Esophagus mucosa (tissue), 1 donor: ENCODE measurements at places on chromosomes 6 and 20. TPM values are rescaled to one million over a fixed set of nuclear protein-coding genes. Genes with fewer than 3 reads are reported as not detected.

The ENPP5 gene
- 0.44 TPM for total RNA-seq

The ENPP3 gene
- total RNA-seq: 0.24 TPM

GRCh38 chr20:49420811-49421295 is 61.6 kb downstream of the KCNB1 start:
- no peak for ATAC-seq

The BEND6 gene
- total RNA-seq: 0.16 TPM

DNA sequence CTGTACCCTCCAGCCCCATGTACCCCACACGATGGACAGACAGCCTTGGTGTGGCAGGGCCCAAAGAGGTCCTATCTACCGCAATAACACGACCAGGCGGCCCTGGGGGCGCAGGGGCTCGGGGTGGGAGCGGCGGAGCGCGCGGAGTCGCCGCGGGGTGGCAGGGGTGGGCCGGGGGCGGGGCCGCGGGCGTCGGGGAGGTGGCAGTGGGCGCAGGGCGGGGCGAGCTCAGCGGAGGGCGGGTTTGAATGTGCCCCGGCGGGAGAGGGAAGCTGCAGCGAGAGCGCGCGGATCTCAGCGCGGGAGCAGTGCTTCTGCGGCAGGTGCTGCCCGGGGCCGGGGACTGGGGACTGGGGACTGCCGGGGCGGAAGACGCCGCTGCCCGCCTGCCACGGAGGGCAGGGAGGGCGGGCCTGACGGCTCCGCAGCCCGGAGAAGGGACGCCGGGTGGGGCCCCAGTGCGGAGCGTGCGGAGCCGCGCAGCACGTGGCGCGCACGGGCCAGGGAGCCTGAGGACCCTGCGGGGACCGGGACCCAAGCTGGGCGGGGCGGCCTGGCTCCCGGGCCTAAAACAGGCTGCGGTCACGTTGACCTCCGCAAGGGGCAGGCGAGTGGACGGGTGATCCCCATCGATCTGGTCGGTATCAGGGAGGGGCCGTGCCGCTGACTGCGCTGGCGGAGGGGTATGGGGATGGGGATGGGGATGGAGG is at the start of gene SLC29A1:
Gene SLC29A1 (plus strand): TSS at position 277 of the 710 bp plus-strand sequence. CDS start 3,719 bp downstream, outside the sequence.
- peak; percentile 44 for ATAC-seq

DNA sequence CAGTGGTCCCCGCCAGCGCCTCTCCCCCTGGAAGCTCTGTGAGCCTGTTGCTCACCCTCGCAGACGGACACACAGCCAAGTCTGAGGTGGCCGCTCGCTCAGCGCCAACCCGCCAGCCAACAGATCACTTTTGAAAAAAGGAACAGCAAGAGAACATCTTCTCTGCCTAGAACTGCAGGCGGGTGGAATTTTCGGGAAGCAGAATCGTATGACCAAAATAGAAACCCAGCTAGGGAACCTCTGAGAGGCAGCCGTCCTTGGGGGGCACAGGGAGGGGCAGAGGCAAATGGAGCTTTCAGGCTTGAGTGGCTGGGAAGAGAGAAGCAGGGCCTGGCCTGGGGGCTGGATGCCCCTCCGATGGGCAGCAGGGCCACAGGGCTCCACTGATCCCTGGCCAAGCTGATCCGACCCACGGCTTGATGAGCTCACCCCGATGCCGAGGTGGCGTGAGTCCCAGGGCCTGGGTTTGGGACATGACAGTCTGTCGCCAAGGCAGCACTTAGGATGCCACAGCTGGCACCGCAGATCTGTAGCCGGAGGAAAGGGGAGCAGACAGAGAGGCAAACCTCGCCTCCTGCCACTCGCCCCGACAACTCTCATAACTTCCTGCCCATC is 9.8 kb downstream of the NFATC2 start:
- no peak for ATAC-seq

DNA sequence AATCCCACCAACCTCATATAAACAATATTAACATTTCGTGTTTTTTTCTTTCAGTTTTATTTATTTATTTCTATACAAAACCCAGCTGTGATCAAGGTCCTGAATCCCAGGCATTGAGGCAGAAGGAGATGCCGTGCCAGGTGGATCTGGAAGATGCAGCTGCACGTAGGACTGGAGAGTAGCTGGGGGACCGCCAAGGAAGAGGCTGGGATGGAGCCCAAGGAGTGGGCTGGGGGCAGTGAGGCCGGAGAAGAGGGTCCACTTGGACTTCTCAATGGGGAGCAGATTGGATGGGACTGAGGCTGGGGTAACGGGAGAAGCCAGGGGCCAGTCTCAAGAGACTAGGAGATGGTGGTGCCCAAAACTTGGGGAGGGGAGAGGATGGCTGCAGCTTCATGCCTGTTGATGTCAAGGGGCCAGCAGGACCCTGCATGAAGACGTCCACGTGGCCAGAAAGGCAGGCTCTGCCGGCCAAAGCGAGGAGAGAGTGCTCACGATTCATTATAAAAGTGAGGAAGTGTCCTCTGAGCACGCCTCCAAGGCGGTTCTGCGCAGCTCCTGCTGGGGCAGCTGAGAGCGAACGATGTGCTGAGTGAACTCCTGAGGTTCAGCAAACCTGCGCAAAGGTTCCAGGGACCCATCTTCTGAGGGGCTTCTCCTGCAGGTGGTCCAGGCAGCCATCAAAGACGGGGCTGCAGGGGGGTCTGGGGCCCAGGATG is 110.3 kb downstream of the BMP7 start:
- no peak for ATAC-seq

- peak; percentile 51 for ATAC-seq
Measured at GRCh38 chr6:30885481-30885998, 1.2 kb downstream of the DDR1 start.

DNA sequence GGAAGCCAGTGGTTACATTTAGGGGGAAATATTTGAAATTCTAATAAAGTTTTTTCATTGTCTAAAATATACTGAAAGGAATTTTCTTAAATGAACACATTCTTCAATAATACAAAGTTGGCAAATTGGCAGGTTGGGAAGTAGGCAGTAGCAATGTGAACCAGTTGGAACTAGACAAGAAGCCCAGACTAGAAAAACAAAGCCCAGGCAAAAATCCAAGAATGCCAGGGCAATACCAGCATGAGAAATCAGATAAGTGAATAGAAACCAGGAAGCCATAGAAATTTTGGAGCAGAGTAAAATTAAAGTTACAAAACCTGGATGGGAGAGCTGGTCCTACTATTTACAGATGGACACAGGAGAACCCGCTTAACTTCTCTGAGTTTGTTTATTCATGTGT is 52.2 kb downstream of the TPBG start:
- peak; percentile 61 for ATAC-seq

DNA sequence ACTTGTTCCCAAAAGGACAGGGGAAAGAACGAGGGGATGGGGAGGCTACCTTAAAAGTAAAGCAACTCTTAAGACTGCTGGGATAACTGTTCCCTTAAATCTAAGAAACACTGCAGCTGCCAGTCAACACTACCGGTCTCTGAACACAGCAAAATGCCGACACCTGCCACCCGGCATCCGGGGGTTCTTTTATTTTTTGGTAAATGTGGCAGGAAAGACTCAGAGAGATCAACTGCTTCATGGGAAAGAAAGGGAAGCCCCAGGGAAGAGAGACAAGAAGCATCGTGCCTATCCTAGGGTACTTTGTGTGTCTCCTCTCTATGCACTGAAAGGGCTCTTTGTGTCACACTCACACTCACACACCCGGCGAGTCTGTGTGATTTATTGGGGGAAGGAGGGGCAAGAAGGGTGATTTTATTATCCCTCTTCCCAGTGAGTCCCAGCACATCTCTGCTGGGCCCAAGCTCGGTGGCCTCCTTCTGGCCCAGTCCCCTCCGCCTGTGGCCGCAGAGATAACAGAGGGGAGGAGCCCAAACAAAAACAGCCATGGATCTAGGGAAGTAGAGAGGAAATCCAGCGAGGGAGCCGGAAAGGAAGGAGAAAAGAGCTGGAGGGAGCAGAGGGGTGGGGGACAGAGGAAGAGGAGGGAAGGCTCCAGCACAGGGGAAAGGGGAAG is 1.4 kb downstream of the FYN start:
- no peak for ATAC-seq

The HS3ST5 gene
- not detected for total RNA-seq

- ATAC-seq: no peak
Measured at GRCh38 chr6:48186746-48187145, 75.7 kb upstream of the PTCHD4 start.

The KLC4 gene
- total RNA-seq: 7.5 TPM

GRCh38 chr6:118524686-118525085 is 23.4 kb upstream of the PLN start:
- ATAC-seq: no peak

DNA sequence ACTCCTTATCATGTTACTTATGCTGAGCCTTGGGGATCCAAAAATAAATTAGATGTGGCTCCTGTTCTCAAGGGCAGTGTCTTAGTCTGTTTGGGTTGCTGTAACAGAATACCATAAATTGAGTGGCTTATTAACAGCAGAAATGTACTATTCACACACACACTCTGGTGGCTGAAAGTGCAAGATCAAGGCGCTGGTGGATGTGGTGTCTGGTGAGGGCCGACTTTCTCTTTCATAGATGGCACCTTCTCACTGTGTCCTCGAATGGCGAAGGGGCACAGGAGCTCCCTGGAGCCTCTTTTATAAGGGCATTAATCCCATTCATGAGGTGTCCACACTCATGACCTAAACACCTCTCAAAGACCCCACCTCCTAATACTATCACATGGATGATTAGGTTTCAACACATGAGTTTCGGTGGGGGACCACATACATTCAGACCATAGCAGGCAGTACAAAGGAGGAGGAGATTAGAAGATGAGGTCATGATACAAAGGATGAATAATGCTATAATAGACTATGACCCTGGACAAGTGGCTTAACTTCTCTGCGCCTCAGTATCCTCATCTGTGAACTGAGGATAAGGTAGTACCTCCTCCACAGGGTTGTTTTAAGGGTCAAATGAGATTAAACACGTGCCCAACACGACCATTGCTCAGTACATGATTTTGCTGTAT is 34.1 kb downstream of the RPP40 start:
- no peak for ATAC-seq

DNA sequence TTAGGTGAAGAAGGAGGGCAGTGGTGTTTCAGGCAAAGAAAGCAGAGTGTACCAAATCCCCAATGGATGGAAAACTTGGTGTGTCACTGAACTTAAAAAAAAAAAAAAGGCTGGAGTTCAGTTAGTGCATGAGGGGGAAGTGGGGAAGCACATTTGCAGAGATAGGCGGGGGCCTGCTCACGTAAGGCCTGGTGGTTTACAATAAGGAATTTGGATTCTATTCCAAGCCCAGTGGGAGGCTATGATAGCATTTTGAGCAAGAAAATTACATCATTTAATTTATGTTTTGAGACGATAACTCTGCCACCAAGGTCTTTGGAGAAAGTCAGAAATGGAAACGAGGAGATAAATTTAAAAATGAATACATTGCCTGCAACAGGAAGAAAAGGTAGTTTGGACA is 225.5 kb downstream of the EYA4 start:
- ATAC-seq: no peak

The LAMA5 gene
- total RNA-seq: 83.4 TPM

GRCh38 chr6:167120583-167120903 is 2.4 kb upstream of the CCR6 start:
- no peak for ATAC-seq

GRCh38 chr6:38307740-38308139 is 332.0 kb downstream of the BTBD9 start:
- ATAC-seq: no peak

The KCNS1 gene
- total RNA-seq: 0.40 TPM

- peak; percentile 85 for ATAC-seq
Measured at GRCh38 chr6:113719064-113719463, 138.1 kb upstream of the MARCKS start.

The PACRG gene
- 0.76 TPM for total RNA-seq

The HSPA12B gene
- total RNA-seq: 1.2 TPM

GRCh38 chr6:145372671-145373151 is 362.6 kb downstream of the EPM2A start:
- ATAC-seq: peak; percentile 42

GRCh38 chr6:140579918-140580317 is 1205.5 kb upstream of the CITED2 start:
- ATAC-seq: no peak

- no peak for ATAC-seq
Measured at GRCh38 chr6:167779993-167780655, 46.6 kb upstream of the AFDN start.

The POPDC3 gene
- total RNA-seq: not detected

GRCh38 chr20:561437-562231 is 18.0 kb upstream of the CSNK2A1 start:
- peak; percentile 73 for ATAC-seq

The AP5S1 gene
- 10.7 TPM for total RNA-seq
